ENCODE measurements at places on chromosomes 4 and X. TPM values are rescaled to one million over a fixed set of nuclear protein-coding genes. Genes with fewer than 3 reads are reported as not detected.

The NRK gene
- 8.0 TPM for total RNA-seq

The GABRA4 gene
- total RNA-seq, result not detected

The NMU gene
- not detected for total RNA-seq

The MAGEC1 gene
- total RNA-seq, result not detected

The GRSF1 gene
- total RNA-seq, result 71.6 TPM

The PAGE2B gene
- total RNA-seq, result not detected

The IGFBP7 gene
- 526 TPM for total RNA-seq

The RBM47 gene
- not detected for total RNA-seq

The ZMYM3 gene
- 33.1 TPM for total RNA-seq

The CXorf65 gene
- total RNA-seq, result not detected

The MAGED2 gene
- 240 TPM for total RNA-seq

The PFKFB1 gene
- 0.20 TPM for total RNA-seq

The UVSSA gene
- 14.9 TPM for total RNA-seq

The ENAM gene
- total RNA-seq, result 0.05 TPM

The H2BW2 gene
- not detected for total RNA-seq

The ARHGAP36 gene
- not detected for total RNA-seq

The HDX gene
- total RNA-seq, result 8.2 TPM

The DOCK11 gene
- 0.86 TPM for total RNA-seq

The CLIC2 gene
- total RNA-seq, result 0.73 TPM

The TMSB15A gene
- 6.7 TPM for total RNA-seq

The GAGE13 gene
- not detected for total RNA-seq

The FAM9C gene
- not detected for total RNA-seq

The TSC22D3 gene
- 29.1 TPM for total RNA-seq

The PLCXD1 gene
- total RNA-seq, result 13.5 TPM

The SPANXB1 gene
- total RNA-seq, result not detected

The GAGE2A gene
- not detected for total RNA-seq

The MAGEA10 gene
- not detected for total RNA-seq

The ADGRL3 gene
- total RNA-seq, result not detected

The TMPRSS11F gene
- total RNA-seq, result not detected

The TAF9B gene
- 18.5 TPM for total RNA-seq

The VSIG1 gene
- total RNA-seq, result 2.1 TPM

The SSX4 gene
- not detected for total RNA-seq

The LRAT gene
- total RNA-seq, result not detected

The KIAA1210 gene
- total RNA-seq, result not detected

The ITGB1BP2 gene
- 4.6 TPM for total RNA-seq

The GPRASP1 gene
- 2.1 TPM for total RNA-seq

The COL4A6 gene
- total RNA-seq, result 0.92 TPM

The PLXNB3 gene
- total RNA-seq, result 31.4 TPM

The LRIT3 gene
- total RNA-seq, result 0.16 TPM

The GIMD1 gene
- total RNA-seq, result not detected

The ADAM29 gene
- total RNA-seq, result not detected

The PDCL2 gene
- not detected for total RNA-seq

The ETDA gene
- not detected for total RNA-seq

The DDX53 gene
- not detected for total RNA-seq

The CDX4 gene
- not detected for total RNA-seq

The RPA4 gene
- 2.1 TPM for total RNA-seq
